Glutamatergic neuron (in vitro differentiated cells): ENCODE measurements at places on chromosomes 2 and 18. TPM values are rescaled to one million over a fixed set of nuclear protein-coding genes. Genes with fewer than 3 reads are reported as not detected.

- DNase-seq: no peak
- peaks cover 5% of the 10 kb centered on the region for H3K4me1 ChIP-seq
- H3K27me3 ChIP-seq: peaks cover 3% of the 10 kb centered on the region
- no peak overlapping the region for H3K27ac ChIP-seq
- H3K4me3 ChIP-seq: no peak overlapping the region
- peaks cover 5% of the 10 kb centered on the region for H3K36me3 ChIP-seq
Measured at GRCh38 chr2:231373184-231373583, 22.3 kb upstream of the B3GNT7 start.

DNA sequence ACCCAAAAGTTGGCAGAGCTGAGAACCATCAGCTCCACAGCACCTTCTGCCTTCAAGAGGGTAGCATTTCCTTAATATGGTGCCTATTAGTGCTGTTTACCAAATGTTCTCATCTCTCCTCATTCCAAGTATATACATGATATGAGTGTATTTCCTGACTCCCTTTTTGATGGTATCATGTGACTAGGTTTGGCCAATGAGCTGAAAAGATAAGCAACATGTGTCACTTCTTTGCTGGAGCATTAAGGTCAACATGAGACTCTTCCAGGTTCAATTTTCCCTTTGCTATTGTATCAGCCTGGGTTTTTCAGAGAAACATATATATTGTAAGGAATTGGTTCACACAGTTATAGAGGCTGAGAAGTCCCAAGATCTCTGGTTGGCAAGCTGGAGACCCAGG, 310.9 kb downstream of the HRH4 start:
- H3K4me1 ChIP-seq: no peaks in the 10 kb centered on the region
- H3K27me3 ChIP-seq: no peaks in the 10 kb centered on the region
- H3K36me3 ChIP-seq: no peaks in the 10 kb centered on the region
- no peak overlapping the region for H3K4me3 ChIP-seq

The CKAP2L gene
- total RNA-seq: 3.3 TPM

DNA sequence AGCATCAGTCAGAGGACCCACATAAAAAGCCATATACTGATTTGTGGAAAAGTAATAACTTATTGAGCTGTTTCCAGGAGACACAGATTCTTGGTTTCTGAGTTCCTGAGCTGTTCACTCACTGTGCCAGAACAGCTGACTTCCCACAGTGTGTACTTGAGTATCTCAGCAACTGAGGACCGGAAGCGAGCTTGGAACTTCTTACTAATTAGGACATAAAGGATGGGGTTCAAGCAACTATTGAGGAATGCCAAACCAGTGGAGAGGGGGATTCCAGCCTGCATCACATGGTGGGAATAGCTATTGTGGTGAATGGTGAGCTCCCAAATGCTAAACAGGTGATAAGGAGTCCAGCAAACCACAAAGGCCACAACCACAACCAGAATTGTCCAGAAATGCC, 16.4 kb downstream of the EEF1B2 start:
- H3K4me3 ChIP-seq: no peak overlapping the region
- no peaks in the 10 kb centered on the region for H3K4me1 ChIP-seq
- H3K27ac ChIP-seq: no peak overlapping the region
- no peak for DNase-seq

The ST6GAL2 gene
- 5.9 TPM for total RNA-seq

The TDRD15 gene
- not detected for total RNA-seq

GRCh38 chr2:169065864-169066517, 3.4 kb upstream of the DHRS9 start:
- H3K36me3 ChIP-seq: no peaks in the 10 kb centered on the region
- DNase-seq: no peak
- H3K4me3 ChIP-seq: no peak overlapping the region
- H3K4me1 ChIP-seq: no peaks in the 10 kb centered on the region
- H3K27me3 ChIP-seq: peaks cover 2% of the 10 kb centered on the region
- H3K27ac ChIP-seq: no peak overlapping the region

DNA sequence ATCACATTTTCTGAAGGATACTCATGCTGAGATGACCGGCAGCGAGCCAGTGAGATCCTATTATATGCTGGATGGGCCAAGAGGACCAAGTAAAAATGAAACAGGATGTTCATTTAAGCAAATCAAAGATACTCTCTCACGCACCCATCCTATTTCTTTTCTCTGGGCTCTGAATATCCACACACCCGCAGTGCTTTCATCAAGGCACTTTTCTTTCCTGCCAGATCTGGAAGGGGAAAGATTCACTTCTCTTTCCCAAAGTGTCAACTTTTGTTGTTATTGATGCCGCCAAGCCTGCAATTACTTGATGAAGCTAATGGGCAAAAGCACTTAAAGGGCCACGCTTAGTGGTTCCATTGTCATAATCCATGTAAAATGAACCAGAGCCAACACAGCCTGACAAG, 191.9 kb upstream of the CHAC2 start:
- no peaks in the 10 kb centered on the region for H3K36me3 ChIP-seq
- H3K27me3 ChIP-seq: no peaks in the 10 kb centered on the region
- H3K4me1 ChIP-seq: peaks cover 7% of the 10 kb centered on the region
- DNase-seq: no peak
- no peak overlapping the region for H3K4me3 ChIP-seq
- no peak overlapping the region for H3K27ac ChIP-seq

The GRHL1 gene
- total RNA-seq: 4.3 TPM
